ENCODE measurements at places on chromosomes 3 and 15.

DNA sequence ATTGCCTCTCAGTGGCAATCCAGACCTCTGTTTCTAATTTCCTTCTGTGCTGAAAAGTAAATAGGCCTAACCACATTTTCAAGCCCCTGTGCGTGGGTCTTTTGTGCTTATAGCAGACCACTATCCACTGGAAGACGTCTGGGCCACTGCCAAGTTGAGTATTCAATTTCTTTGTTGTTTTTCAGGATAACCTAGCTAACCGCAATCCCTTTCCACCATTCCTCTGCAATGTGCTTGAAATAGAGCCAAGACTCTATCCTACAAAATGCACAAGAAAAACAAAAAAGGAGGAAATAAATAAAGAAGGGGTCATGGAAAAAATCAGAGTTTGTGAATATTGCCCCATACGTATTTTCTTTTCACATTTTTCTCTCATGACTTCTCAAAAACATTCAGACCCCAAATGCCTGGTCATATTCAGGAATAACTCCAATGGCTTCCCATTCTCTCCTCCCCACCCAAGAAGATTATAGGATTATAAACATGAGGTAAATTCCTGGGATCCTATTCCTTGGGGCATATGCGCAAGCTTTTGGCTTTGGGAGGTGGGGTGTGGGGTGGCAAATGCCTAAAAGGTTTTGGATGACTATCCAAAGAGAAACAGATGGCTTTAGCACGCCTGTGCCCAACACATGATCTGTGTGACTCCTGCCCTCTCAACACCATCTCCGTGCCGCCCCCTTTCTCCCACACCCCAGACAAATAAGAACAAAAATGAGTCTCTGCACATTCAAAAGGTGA lies 217.9 kb upstream of the THBS1 start:
- no peak overlapping the region for H3K4me3 ChIP-seq
- no peaks in the 10 kb centered on the region for H3K27me3 ChIP-seq
- H3K36me3 ChIP-seq: no peaks in the 10 kb centered on the region
- no peak for DNase-seq

DNA sequence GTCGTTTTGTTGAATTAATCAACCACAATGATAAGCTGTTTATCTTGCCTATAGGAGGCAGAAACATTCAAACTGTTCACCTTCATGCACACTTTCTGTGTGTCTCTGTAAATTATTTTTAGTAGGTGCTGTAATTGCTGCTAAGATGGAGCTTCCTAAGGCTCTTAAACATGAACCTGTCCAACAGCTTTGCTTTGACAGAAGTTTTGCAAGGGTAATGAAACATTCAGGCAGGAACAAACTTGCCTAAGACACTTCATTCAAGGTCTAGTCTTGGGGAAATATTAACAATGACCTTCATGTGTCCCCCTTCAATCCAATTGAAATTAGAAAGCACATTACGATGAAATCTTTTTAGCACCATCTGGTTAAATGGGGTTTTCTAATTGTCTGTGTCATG lies 156.1 kb downstream of the DIPK2A start:
- H3K4me1 ChIP-seq: no peaks in the 10 kb centered on the region
- no peak overlapping the region for H3K4me3 ChIP-seq
- no peak overlapping the region for H3K27ac ChIP-seq
- H3K27me3 ChIP-seq: no peaks in the 10 kb centered on the region
- DNase-seq: no peak

- H3K27me3 ChIP-seq: no peaks in the 10 kb centered on the region
- no peak overlapping the region for H3K27ac ChIP-seq
- DNase-seq: no peak
Observed at GRCh38 chr15:84755736-84756527, 7.5 kb downstream of the ZNF592 start.

- H3K4me1 ChIP-seq: no peaks in the 10 kb centered on the region
- H3K27ac ChIP-seq: no peak overlapping the region
- no peaks in the 10 kb centered on the region for H3K36me3 ChIP-seq
- no peak overlapping the region for H3K4me3 ChIP-seq
Observed at GRCh38 chr15:59941612-59942011, 62.5 kb upstream of the FOXB1 start.

GRCh38 chr15:82571722-82572222 lies 31.5 kb upstream of the RPS17 start:
- H3K27me3 ChIP-seq: no peaks in the 10 kb centered on the region
- peak overlapping the region; percentile 40 for H3K4me3 ChIP-seq
- H3K27ac ChIP-seq: no peak overlapping the region
- no peaks in the 10 kb centered on the region for H3K36me3 ChIP-seq
- peaks cover 10% of the 10 kb centered on the region for H3K4me1 ChIP-seq

- no peaks in the 10 kb centered on the region for H3K27me3 ChIP-seq
- no peak for DNase-seq
- H3K36me3 ChIP-seq: no peaks in the 10 kb centered on the region
- no peak overlapping the region for H3K4me3 ChIP-seq
- no peak overlapping the region for H3K27ac ChIP-seq
Observed at GRCh38 chr3:60147249-60147950, 1097.6 kb upstream of the CFAP20DC start.

- DNase-seq: no peak
- H3K36me3 ChIP-seq: no peaks in the 10 kb centered on the region
- no peak overlapping the region for H3K27ac ChIP-seq
- H3K4me3 ChIP-seq: no peak overlapping the region
- no peaks in the 10 kb centered on the region for H3K27me3 ChIP-seq
Observed at GRCh38 chr3:156465194-156465593, 89.7 kb downstream of the SSR3 start.

GRCh38 chr3:125078951-125079674 lies 23.3 kb upstream of the HEG1 start:
- H3K36me3 ChIP-seq: no peaks in the 10 kb centered on the region
- H3K4me3 ChIP-seq: no peak overlapping the region
- no peak overlapping the region for H3K27ac ChIP-seq
- no peaks in the 10 kb centered on the region for H3K4me1 ChIP-seq
- H3K27me3 ChIP-seq: no peaks in the 10 kb centered on the region
- DNase-seq: no peak

- no peak for DNase-seq
- H3K4me1 ChIP-seq: no peaks in the 10 kb centered on the region
- H3K4me3 ChIP-seq: no peak overlapping the region
Observed at GRCh38 chr15:83694015-83694414, 40.1 kb downstream of the ADAMTSL3 start.

GRCh38 chr3:54932606-54933005 lies 4.7 kb upstream of the LRTM1 start:
- no peaks in the 10 kb centered on the region for H3K4me1 ChIP-seq
- H3K27ac ChIP-seq: no peak overlapping the region
- DNase-seq: no peak

- H3K27me3 ChIP-seq: no peaks in the 10 kb centered on the region
- H3K27ac ChIP-seq: no peak overlapping the region
- no peak overlapping the region for H3K4me3 ChIP-seq
Observed at GRCh38 chr3:61853912-61854311, 292.5 kb downstream of the PTPRG start.

DNA sequence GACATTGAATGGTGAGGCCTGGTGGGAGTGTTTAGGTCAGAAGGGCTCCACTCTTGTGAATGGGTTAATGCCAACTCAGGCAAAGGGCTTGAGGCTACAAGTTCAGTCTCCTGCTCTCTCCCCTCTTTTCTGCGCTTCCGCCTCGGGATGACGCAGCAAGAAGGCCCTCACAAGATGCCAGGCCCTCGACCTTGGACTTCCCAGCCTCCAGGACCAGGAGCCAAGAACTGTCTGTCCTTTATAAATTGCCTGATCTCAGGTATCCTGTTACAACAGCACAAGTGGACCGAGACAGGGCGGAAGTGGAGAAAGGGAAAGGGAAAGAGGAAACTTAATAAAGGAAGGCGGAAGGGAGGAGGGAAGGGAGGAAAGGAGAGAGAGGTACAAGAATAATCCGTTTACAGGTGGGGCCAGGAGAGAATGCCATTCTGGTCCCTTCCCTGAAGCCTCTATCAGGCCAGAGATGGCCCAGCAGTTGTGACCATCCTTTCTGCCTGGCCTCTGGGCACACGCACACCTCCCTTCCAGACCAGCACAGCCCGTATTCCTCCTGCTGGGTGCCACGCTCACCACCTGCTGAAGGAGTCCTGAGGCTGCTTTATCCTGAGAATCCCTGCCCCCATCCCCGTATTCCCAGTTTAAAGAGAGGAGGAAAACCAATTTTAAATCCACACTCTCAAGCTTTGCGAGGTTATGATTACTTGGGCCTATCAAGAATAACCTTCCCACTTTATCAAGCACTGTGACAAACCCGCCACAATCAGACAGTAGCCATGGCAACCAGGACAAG lies 64.2 kb downstream of the OXNAD1 start:
- no peaks in the 10 kb centered on the region for H3K4me1 ChIP-seq
- H3K27me3 ChIP-seq: no peaks in the 10 kb centered on the region
- peaks cover 3% of the 10 kb centered on the region for H3K36me3 ChIP-seq
- no peak overlapping the region for H3K4me3 ChIP-seq
- no peak for DNase-seq

GRCh38 chr3:187125319-187126031 lies 13.8 kb downstream of the RPL39L start:
- no peak for DNase-seq
- no peaks in the 10 kb centered on the region for H3K36me3 ChIP-seq
- H3K27ac ChIP-seq: no peak overlapping the region
- no peaks in the 10 kb centered on the region for H3K4me1 ChIP-seq
- no peaks in the 10 kb centered on the region for H3K27me3 ChIP-seq
- no peak overlapping the region for H3K4me3 ChIP-seq

GRCh38 chr3:195812366-195812765 lies 637 bp upstream of the MUC4 start:
- no peak overlapping the region for H3K4me3 ChIP-seq
- H3K36me3 ChIP-seq: no peaks in the 10 kb centered on the region
- H3K27me3 ChIP-seq: no peaks in the 10 kb centered on the region
- no peaks in the 10 kb centered on the region for H3K4me1 ChIP-seq
- no peak for DNase-seq

DNA sequence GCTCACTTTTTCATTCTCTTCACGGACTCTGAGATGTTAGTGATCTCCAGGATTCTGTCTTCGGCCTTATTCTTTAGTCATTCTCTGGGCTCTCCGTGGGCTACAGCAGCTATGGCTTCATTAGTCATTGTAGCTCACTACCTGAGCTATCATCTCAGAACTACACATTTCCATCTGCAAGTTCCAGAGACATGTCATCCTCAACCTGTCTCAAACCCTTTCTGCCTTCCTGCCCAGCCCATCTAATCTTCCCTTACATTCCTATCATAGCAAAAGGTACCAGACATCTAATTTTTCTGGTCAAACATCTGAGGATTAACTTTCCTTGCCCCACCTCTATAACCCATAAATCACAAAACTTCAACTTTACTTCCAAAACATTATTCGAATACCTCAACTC lies 13.2 kb downstream of the TSPAN3 start:
- no peak overlapping the region for H3K27ac ChIP-seq
- no peak for DNase-seq
- peaks cover 45% of the 10 kb centered on the region for H3K4me1 ChIP-seq
- H3K27me3 ChIP-seq: no peaks in the 10 kb centered on the region

DNA sequence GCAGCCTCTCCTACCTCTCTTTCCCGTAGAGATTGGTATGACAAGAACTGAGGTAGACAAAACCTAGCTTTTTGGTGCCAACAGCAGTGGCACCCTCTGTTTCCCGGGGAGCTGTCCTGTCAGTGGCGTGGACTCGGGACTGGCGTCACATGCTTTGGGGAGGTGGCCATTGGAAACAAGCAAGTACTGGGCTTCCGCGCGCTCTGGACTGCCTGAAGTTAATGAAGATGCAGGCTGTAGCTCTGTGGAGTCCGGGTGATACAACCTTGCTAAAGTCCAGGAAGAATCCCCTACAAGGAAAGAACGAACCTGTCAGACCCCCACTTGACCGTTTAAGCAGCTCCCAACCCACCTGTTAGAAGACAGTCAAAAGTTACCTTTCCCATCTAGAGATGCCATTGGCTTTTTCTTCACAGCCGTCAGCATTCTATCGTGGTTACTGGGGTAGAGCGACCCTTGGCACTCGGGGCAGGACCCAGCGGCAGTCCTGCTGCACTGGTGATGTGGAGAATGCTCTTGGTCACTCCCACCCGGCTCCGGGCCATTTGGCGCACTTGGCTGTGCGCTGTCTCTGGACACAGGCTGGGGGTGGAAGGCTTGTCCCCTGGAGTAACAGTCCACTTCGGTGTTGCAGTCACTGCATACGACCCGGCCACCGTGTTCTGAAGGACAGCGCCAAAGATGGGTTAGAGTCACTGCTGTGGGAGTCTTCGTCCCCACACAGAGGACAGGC lies 120.5 kb downstream of the LRIG1 start:
- H3K4me1 ChIP-seq: peaks cover 7% of the 10 kb centered on the region
- H3K36me3 ChIP-seq: peaks cover 90% of the 10 kb centered on the region
- no peak overlapping the region for H3K4me3 ChIP-seq
- no peak overlapping the region for H3K27ac ChIP-seq
- DNase-seq: no peak

DNA sequence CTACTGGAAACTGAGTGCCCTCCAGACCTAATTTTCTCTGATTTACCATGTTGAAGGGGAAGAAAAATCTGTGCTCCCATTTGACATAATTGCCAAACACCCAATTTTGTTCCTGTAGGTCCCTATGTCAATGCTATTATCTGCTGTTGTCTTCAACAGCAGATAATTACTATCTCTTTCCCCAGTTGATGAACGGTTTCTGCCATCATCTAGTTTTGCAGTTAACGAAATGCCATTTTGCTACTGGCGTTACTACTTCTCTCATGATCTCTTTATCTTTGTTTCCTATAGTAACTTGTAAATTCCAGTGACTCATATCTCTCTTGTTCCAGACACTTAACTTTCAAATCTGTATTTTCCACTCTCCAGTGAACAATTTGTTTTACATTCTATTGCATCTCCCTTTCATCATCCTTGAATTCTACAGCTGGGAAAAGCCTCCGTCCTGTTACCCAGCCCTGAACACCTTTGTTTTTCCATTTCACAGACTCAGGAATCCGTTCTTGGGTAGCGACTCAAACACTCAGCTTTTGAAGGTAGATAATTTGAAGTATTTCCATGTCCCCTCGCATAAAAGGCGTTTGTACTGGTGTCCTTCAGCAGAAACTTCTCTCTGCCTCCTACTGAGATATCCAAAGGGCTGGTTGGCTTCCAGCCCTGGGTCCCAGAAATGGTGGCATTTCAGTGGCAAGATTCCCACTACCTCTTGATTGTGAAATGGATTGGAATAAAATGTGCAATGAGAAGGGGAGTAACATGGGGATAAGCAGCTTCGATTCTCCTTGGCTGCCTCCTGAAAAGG lies 111.7 kb downstream of the FOXB1 start:
- no peaks in the 10 kb centered on the region for H3K4me1 ChIP-seq
- no peak overlapping the region for H3K4me3 ChIP-seq
- no peaks in the 10 kb centered on the region for H3K27me3 ChIP-seq
- no peaks in the 10 kb centered on the region for H3K36me3 ChIP-seq
- no peak overlapping the region for H3K27ac ChIP-seq

DNA sequence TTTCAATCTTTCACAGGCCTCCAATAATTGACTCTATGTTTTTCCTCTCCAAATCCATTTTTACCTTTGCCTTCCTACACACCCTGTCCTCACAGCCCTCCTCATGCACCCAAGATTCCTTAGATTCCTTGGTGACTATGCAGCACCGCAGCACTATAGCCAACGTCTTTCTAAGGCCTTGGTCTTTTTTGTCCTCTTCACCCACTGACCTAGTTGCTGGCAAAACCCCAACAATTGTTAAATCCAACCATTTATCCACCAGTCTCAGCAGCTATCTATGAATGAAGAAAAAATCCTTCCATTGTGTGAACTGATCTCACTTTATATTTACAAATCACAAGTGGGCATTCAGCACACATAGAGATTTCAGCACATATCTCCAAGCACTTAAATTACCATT lies 203.9 kb downstream of the VGLL3 start:
- no peak for DNase-seq
- H3K27ac ChIP-seq: no peak overlapping the region
- no peaks in the 10 kb centered on the region for H3K36me3 ChIP-seq
- H3K4me3 ChIP-seq: no peak overlapping the region
- H3K27me3 ChIP-seq: no peaks in the 10 kb centered on the region

Data from upper lobe of left lung (tissue), 6 donors.